Fibroblast of skin of scalp (primary cell): ENCODE measurements at places on chromosomes 3 and 15.

GRCh38 chr3:71022551-71023335, 560.8 kb downstream of the FOXP1 start:
- peak; percentile 22 for DNase-seq

GRCh38 chr3:49609815-49610214, 55.5 kb downstream of the BSN start:
- DNase-seq, result no peak

GRCh38 chr3:120224237-120224636, 60.8 kb downstream of the GPR156 start:
- no peak for DNase-seq

DNA sequence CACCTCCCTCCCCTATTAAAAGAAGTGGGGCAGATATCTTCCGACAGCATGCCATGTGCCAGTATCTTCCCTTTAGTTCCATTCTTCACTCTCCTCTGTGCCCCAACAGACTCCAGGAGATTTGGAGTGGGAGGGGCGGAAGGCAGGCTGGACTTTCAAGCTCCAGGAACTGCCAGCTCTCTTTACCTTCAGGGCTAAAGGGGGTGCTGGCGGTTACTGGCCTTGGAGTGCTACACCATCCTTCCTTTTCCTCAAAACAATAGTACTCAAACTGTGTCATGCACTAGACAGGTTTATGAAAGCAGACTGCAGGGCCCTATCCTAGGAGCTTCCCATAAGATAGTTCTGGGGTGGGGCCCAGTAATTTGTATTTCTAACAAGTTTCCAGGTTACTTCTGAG, 6.0 kb downstream of the LINS1 start:
- no peak for DNase-seq

DNA sequence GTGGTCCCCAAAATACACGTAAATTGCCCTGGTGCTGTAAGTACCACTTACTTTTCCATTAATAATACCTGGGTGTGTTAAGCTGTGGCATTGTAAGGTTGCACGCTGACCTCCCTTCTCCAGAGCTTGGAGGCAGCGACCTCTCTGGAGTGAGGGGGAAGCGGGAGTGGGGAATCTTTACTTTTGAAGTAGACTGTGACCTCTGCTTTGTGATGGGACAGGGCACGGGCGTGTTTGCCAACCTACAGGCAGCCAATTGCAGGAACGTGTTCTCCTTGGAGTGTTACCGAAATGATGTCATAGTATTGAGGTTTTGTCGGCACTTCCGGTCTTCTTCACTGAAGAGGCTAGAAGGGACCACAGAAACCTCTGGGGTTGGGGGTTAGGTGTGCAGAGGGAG, 227.3 kb upstream of the C2CD4B start:
- peak; percentile 50 for DNase-seq

GRCh38 chr15:49857496-49858475, 236.9 kb downstream of the DTWD1 start:
- DNase-seq, result no peak

DNA sequence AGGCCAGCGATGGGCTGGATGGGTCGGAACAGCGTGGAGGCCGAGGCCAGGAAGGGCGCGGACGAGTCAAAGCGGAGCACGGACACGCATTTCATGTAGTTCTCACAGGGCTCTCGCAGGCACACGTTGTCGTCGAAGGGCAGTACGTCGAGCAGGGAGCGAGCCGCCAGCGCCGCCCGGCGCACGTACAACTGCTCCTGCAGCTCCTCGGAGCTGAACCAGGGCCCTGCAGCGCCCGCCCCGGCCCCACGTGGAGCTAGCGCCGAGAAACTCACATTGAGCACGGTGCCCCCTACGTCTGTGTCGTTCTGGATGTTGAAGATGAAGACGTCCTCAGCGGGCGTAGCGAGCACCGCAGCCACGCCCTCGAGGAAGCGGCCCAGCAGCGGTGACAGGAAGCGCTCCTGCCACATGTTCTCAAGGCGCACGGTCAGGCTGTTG, 5.8 kb downstream of the CELSR3 start:
- DNase-seq, result no peak

- no peak for DNase-seq
These were observed 1.1 kb downstream of the MRPL47 start for GRCh38 chr3:179603321-179603720.

- no peak for DNase-seq
These were observed 11.0 kb downstream of the MRAS start for GRCh38 chr3:138359148-138359918.

DNA sequence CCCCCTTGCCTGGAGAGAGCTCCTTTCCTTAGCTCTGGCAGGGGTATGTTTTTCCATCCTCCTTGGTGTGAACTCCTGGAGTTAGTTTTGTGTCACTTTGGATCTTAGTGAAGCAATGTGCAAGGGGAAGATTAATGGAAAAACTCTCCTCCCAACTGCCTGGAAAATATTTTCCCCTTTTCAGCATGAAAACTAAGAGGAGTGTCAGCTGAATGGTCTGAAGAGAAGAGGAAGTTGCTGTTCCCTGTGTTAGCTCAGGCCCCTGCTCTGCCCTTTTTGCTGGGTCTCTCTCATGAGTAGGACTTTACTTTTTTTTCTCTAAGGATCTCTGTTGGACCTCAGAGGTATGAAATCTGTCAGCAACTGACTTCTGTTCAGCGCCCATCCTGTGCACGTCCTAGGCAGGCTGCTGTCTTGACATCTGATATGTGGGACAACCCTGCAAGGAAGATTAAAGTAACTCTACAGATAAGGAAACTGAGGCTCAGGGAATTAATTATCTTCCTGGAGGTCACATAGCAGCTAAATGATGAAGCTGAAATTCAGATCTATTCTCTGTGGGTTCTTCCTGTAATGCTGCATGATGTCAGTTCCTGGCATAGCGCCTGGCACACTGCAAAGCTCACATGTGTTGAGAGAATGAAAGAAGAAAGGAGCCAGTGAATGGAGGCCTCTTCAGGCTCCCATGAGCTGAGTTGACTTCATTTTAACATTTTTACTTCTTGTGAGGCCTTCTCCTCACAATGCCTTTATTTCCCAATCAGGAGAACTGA, 109.7 kb upstream of the GALNT15 start:
- DNase-seq, result peak; percentile 97

- DNase-seq, result no peak
These were observed 20.9 kb downstream of the SPPL2A start for GRCh38 chr15:50744601-50745000.

- DNase-seq, result no peak
These were observed 167.5 kb upstream of the IL12A start for GRCh38 chr3:159821110-159821509.

- no peak for DNase-seq
These were observed 45.3 kb upstream of the VILL start for GRCh38 chr3:37945156-37945806.

DNA sequence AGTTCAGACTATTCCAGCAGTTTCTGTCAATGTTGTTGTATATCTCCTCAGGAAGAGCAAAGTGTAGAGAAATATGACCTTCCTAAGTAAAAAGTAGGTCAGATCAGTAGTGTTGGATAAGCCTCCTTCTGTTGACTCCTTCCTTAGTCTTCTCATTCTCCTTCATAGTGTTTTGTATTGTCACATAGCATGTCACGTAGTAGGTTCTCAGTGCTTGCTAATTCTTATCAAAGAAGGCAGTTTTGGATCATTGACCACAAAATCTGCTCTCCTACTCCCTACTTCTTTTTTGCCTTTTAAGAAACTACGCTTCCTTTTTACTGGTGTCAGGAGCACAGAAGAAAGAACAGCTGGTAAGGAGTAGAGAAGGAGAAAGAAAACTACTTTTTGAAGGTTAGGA, 1.0 kb upstream of the MGA start:
- no peak for DNase-seq

DNA sequence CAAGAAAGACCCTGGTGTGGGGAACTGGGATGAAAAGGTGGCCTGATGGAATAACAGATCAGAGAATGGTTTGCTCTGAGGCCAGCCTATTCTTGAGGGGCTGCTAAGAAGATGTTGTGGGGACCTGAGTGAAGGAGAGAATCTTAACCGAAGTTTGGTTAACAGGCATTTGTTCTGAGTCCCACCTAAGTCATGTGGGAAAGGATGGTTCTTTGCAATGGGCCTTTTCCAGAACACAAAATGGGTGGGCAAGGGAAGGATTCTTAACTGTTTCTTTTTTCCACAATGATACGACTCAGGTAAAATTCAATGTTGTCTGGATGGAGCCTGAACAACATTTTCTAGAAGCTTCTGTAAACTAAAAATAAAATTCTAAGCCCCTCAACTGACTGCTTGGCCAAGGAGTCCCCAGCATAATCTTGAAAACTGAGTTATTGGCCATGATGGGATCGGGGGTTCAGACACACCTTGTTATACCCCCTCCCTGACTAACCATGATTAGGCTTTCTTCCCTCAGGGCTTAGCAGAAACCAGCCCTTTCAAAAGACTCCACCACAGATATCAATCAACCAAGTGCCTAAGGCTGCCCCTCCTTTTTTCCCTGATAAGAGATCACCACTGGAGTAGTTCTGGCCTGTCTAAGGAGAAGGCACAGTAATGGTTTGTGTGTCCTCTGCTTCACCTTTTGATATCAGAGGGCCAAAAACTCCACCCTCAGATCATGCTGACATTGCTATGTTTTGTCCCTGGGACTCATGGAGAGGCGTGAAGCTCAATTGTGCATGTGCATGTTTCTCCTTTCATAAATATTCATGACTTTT, 30.1 kb downstream of the SCN11A start:
- no peak for DNase-seq

- no peak for DNase-seq
These were observed 23.1 kb downstream of the CCNL1 start for GRCh38 chr3:157136647-157137387.

GRCh38 chr15:73329501-73330200, 39.1 kb downstream of the HCN4 start:
- DNase-seq, result no peak

GRCh38 chr3:31170932-31171670, 276.6 kb upstream of the GADL1 start:
- DNase-seq, result peak; percentile 97

- DNase-seq, result peak; percentile 73
These were observed 356.2 kb downstream of the SV2B start for GRCh38 chr15:91456251-91456718.

DNA sequence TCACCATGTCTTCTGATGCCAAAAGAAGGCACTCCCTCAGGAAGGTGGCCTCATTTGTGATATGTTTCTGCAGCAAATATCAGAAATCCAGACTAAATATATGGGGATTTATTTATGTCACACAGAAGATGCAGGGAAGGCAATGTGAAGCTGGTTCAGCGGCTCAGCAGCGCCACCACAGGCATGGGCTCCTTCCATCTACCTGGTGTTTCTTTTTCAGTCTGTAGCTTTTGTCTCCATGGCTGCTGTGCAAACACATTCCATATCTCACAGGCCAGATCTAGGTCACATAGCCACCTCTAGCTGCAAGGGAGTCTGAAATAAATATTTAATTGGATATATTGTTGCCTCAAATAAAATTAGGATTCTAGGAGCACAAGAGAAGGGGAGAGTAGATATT, 502.1 kb upstream of the IL12A start:
- DNase-seq, result no peak

- DNase-seq, result peak; percentile 53
These were observed 278.1 kb upstream of the CHRNA7 start for GRCh38 chr15:31752065-31752762.

DNA sequence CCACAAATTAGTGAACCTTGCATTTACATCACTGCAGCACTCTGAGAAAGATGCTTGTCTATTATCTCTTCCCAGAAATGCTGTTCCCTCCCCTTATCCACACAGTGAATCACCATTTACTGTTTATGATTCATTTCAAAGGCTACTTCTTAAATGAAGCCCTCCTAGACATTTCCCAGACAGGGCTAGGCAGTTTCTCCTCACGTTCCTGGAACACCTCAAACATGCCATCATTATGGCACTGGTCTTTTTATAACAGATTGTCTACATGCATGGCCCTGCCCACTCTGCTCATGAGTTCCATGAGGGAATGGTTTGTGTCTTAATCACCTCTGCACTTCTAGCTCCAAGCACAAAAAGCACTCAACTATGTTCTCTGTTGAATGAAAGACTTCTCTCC, 32.2 kb upstream of the TM2D3 start:
- peak; percentile 91 for DNase-seq
